Activated CD8-positive, alpha-beta memory T cell treated with anti-CD3 and anti-CD28 coated beads for 4 hours (primary cell): ENCODE measurements at places on chromosomes 3 and 15.

GRCh38 chr15:81069909-81070308, 64.2 kb upstream of the CFAP161 start:
- DNase-seq = no peak

- DNase-seq = no peak
Measured at GRCh38 chr3:164208048-164208447, 870.2 kb downstream of the SI start.

GRCh38 chr3:54353546-54353945, 231.2 kb downstream of the CACNA2D3 start:
- DNase-seq = no peak

GRCh38 chr3:4270720-4271119, 32.4 kb upstream of the SETMAR start:
- no peak for DNase-seq

DNA sequence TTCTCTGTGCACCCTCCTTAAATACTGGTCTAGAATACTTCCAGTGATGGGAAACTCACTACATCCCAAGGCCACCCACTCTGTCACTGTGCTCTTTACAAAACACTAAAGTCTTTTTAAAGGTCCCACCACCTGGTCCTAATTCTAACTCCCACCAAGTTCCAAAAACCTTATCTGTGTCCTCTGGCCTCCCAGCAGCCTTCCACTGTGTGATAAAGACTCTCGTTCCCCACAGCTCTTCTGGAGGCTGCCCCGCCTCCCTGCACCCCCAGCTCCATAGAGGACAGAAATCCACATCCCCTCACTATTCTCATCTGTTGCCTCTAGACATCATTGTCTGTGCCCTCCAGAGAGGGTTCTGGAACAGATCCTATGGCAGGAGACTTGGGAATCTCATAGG, 276.4 kb downstream of the FAM43A start:
- no peak for DNase-seq

- DNase-seq = no peak
Measured at GRCh38 chr3:187744169-187745151, 808 bp downstream of the BCL6 start.

DNA sequence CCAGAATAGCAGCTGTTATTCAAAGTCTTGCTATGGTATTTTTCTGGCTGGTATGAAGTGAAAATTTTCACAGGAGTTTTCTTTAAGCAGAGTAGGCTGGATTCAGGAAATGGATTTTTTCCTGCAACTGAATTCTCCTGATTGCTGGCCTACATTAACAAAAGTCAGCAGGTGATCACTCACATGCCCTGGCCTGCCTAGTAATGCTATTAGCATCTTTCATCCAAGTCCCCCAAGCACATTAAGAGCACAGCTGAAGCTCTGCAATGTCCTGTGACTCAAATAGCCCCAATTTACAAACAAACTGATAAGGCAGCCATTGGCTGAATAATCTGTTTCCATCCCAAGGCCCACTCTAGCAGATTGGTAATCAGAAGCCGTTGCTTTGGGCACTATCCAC, 688.3 kb upstream of the LMCD1 start:
- DNase-seq = no peak

GRCh38 chr3:134059671-134060560, 30.2 kb upstream of the SLCO2A1 start:
- no peak for DNase-seq

DNA sequence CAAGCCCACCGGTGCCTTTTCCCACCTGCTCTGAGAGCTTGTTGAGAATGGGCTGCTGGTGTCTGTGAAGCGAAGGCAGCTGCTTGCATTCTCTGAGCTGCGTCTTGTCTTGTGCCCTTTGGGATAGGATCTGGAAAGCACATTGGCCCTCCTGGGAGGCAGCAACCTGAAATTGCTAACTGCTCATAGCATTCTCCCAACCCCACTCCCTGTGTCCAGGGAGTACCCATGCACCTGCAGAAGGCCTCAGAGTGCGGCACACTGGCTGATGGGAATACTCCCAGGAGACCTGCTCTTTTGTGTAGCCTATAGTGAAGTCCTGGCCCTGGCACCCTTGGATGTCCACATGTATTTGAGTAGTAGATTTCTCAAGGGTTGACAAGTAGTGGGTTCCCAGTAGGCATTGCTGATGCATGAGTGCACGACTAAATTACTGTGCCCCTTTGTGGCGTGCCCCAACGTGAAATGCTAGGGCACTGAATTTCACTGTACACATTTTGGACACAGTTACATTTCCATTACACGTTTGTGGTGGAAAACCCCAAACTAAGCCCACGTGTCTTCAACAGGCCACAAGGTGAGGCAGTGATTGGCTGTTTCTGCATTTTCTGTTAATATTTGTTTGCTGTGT, 3.7 kb downstream of the EPHB1 start:
- DNase-seq = no peak

GRCh38 chr3:1773679-1774078, 325.0 kb upstream of the CNTN4 start:
- no peak for DNase-seq

DNA sequence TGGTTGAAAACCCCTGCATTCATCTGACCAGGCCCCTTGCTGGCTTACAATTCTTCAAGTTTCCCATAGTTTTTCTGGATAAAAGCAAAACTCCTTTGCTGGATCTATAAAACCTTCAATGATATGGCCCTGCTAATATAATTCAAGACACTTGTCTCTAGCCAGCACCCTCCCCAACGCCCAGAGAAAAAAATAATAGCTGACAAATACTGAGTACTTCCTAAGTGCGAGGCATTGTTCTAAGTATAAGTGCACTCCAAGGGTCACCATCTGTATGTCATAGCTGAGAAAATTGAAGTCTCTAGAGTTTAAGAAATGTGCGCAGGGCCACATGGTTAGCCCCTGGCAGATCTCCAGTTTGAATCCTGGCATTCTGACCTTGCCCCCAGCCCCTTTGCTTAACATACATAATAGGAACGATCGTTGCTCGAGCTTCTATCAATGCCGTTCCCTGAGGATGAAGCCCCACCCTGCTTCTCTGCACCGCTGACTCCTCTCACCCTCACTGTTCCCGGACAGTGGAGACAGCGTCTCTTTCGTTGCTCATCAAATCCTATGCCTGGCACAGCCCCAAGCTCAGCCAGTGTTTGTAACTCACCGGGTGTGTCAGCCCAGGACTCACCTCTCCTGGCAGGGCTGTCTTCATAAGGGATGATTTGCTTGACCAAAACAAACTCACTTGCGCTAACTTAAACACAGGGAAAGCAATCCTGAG, 377.1 kb upstream of the PROK2 start:
- no peak for DNase-seq

- DNase-seq = no peak
Measured at GRCh38 chr15:79015416-79015815, 70.6 kb upstream of the CTSH start.

DNA sequence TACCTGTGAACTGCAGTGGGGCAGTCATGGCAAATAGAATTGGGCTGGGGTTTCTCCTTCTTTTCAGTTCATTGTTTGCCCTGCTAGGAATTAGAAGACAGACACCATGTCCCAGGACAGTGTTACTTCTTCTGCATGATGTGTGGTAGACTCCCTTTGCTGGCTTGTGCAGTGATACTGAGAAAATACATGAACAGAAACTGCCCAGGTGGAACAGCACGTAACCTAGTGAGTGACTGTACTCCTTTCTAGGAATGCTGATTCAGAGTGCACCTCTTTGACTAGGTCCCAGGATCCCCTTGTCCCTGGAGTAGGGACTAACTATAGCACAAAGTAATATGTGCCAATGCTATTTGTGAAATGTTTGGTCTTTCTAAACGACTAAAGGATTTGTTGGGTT, 10.7 kb upstream of the SLC22A13 start:
- DNase-seq = no peak

GRCh38 chr3:45665101-45665572, 24.1 kb upstream of the SACM1L start:
- no peak for DNase-seq

DNA sequence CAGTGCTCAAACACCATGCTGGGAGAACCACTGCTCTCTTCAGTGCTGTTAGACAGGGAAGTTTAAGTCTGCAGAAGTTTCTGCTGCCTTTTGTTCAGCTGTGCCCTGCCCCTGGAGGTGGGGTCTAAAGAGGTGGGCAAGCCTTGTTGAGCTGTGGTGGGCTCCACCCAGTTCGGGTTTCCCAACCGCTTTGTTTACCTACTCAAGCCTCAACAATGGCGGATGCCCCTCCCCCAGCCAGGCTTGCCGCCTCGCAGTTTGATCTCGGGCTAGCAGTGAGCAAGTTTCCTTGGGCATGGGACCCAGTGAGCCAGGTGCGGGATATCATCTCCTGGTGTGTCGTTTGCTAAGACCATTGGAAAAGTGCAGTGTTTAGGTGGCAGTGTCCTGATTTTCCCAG, 670.2 kb upstream of the ALCAM start:
- no peak for DNase-seq

DNA sequence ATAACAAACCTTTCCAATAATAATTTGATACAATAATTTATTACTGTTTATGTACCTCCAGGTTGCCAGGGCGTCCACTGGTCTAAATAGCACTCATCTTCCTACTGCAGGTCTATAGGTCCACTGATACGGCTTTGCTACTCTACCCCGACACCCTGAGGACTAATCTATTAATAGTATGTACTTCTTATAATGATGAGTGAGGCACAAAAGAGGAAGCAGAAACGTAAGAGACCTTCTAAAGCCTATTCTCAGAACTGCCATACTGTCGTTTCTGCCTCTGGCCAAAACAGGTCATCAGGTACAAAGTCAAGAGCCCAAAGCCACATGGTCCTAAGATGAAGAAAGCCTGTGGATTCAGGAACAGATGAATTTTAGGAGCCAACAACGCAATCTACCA, 163.2 kb upstream of the GRM7 start:
- DNase-seq = no peak

GRCh38 chr3:100402256-100402655, 917 bp downstream of the LNP1 start:
- no peak for DNase-seq

DNA sequence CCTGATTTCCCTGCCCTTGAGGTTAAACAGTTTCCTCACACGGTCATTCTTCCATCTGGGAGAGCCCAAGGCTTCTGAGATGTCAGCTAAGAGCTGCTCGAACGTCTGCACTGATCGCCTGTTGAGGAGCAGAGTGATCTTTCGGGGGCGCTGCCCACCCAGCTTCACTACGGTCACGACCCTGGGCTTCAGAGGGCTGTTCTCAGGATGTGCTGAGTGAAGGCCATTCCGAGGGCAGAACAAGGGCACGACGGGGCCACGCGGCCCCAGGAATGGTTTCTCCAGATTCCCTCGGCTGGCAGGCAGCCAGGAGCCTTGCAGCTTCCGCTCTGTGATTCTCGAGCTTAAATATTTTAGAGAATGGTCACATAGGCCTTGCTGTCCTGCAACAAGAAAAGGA, 25.7 kb downstream of the DCLK3 start:
- DNase-seq = no peak

DNA sequence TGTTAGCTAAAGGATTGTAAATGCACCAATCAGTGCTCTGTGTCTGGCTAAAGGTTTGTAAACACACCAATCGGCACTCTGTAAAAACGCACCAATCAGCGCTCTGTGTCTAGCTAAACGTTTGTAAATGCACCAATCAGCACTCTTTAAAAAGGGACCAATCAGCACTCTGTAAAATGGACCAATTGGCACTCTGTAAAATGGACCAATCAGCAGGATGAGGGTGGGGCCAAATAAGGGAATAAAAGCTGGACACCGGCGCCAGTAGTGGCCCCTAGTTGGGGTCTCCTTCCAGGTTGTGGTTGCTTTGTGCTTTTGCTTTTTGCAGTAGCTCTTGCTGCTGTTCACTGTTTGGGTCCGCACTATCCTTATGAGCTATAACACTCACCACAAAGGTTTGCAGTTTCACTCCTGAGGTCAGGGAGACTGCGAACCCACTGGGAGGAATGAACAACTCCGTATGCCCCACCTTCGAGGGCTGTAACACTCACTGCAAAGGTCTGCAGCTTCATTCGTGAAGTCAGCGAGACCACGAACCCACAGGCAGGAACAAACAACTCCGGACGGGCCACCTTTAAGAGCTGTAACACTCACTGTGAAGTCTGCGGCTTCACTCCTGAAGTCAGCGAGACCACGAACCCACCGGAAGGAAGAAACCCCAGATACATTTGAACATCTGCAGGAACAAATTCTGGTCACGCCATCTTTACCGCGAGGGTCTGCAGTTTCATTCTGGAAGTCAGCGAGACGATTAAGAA, 1.1 kb upstream of the SUCLG2 start:
- DNase-seq = peak; percentile 53

GRCh38 chr3:8635631-8636030, 9.0 kb downstream of the SSUH2 start:
- no peak for DNase-seq

- DNase-seq = no peak
Measured at GRCh38 chr3:132679911-132680310, 19.8 kb downstream of the UBA5 start.

DNA sequence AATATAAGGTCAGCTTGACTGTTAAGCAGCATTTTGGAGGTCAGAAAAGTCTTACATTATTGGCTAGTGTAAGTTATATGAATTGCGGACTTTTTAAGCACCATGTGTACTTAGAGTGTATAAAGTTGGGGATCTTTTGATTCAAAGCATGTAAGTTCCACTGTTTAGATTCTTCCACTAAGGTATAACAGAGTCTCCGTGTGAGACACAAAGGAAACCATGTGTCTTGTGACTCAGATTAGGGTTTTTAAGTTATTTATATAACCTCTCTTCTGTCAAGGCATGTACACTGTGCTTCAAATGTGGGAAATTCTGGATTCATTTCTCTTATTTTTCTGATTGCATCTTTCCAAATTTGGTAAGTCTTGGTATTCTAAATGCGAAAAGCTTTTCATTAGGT, 143.5 kb upstream of the SOX2 start:
- DNase-seq = no peak

- no peak for DNase-seq
Measured at GRCh38 chr3:12620305-12620704, 43.6 kb downstream of the RAF1 start.

DNA sequence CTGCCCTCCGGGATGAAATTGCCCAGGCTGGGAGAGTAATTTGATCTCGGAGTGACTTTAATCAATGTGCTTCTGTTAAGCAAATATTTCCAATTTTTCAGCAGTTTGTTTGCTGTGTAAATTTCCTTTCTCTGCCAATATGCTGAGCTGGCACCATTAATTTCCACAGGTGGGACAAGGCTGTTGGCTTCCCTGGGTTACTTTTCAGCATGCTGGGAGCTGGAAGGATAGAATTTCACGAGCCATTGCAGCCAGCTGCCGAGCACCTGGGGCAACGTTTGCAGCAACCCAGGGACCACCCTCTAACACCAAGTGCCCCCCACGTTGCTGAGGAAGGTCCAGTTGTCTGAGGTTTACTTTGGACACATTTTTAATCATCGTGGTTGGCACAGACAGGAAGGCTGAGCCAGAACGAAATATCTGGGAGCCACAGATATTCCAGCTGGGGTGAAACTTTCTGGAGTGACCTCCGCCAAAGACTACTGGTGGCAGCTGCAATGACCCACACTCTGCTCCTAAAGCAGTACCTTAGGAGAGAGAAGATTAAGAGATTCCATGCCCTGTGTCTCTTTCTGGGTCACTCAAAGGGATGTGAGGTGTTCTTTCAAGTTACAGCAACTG, 293.3 kb upstream of the RGMA start:
- DNase-seq = no peak

- no peak for DNase-seq
Measured at GRCh38 chr15:26943866-26944265, 27.1 kb upstream of the GABRG3 start.

GRCh38 chr3:144151983-144152382, 180.4 kb downstream of the DIPK2A start:
- no peak for DNase-seq
